CD4-positive, CD25-positive, alpha-beta regulatory T cell (primary cell): ENCODE measurements at places on chromosomes 4 and X.

GRCh38 chr4:23084559-23085248 is 392.0 kb downstream of the GBA3 start:
- no peaks in the 10 kb centered on the region for H3K27me3 ChIP-seq
- DNase-seq, result no peak
- no peak overlapping the region for H3K4me3 ChIP-seq
- H3K4me1 ChIP-seq, result no peaks in the 10 kb centered on the region

DNA sequence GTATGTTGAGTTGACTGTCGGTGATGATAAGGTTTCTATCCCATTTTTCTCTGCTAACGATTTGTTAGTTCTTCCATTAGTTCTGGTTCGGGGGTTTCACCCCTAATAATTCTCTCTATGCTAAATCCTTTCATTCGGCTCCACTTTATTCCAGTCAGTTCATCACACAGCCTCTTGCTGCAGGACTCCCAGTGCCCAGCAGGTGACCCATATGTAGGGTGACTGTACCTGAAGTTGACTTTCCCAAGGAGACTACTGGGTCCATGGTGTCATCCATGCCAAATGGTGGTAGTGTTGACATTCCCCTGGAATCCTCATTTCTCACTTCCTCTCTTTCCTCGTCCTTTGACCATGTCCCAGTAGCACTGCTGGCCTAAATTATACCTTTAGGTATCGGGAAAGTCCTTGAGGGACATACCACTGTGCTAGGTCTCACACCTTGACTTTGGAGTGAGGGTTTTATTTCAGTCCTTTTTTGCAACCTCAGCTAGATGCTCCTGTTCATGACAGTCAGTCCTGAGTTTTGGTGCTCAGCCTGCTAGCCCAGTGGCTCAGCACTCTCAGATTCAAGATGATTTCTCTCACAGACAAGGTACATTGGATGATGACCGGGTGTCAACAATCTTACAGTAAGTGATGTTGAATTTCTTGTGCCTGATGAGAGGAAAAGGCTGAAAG is 105.1 kb upstream of the ARHGAP24 start:
- H3K4me1 ChIP-seq, result no peaks in the 10 kb centered on the region
- no peak for DNase-seq
- no peaks in the 10 kb centered on the region for H3K36me3 ChIP-seq
- no peak overlapping the region for H3K27ac ChIP-seq

DNA sequence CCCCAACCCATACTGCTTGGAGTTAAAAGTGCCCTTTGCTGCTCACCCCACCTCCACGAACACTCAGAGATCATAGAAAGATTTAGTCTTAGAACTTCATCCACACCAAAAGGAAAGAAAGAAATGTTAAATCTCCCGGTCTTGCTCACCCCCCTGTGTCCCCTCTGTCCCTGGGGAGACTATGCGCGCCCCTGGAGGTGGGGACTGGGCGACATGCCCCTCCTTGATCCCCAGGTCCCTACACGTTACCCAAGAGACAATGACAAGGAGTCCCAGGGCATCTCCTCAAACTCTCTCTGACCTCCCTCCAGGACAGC is 620 bp downstream of the ITM2A start:
- H3K27me3 ChIP-seq, result no peaks in the 10 kb centered on the region
- peaks cover 9% of the 10 kb centered on the region for H3K36me3 ChIP-seq
- H3K27ac ChIP-seq, result peak overlapping the region; percentile 79
- peak overlapping the region; percentile 94 for H3K4me3 ChIP-seq
- DNase-seq, result no peak
- H3K4me1 ChIP-seq, result peaks cover 14% of the 10 kb centered on the region

- H3K27ac ChIP-seq, result no peak overlapping the region
- no peak for DNase-seq
- H3K4me1 ChIP-seq, result no peaks in the 10 kb centered on the region
- no peaks in the 10 kb centered on the region for H3K27me3 ChIP-seq
- H3K36me3 ChIP-seq, result no peaks in the 10 kb centered on the region
Observed at GRCh38 chrX:98357146-98357545, 1473.4 kb downstream of the RPA4 start.

- H3K36me3 ChIP-seq, result no peaks in the 10 kb centered on the region
- H3K27ac ChIP-seq, result no peak overlapping the region
- H3K4me3 ChIP-seq, result no peak overlapping the region
- no peaks in the 10 kb centered on the region for H3K27me3 ChIP-seq
- DNase-seq, result no peak
- no peaks in the 10 kb centered on the region for H3K4me1 ChIP-seq
Observed at GRCh38 chrX:66676990-66677389, 38.1 kb upstream of the EDA2R start.

GRCh38 chrX:149511081-149511480 is 6.0 kb upstream of the IDS start:
- no peaks in the 10 kb centered on the region for H3K36me3 ChIP-seq
- no peak for DNase-seq
- H3K4me3 ChIP-seq, result no peak overlapping the region

DNA sequence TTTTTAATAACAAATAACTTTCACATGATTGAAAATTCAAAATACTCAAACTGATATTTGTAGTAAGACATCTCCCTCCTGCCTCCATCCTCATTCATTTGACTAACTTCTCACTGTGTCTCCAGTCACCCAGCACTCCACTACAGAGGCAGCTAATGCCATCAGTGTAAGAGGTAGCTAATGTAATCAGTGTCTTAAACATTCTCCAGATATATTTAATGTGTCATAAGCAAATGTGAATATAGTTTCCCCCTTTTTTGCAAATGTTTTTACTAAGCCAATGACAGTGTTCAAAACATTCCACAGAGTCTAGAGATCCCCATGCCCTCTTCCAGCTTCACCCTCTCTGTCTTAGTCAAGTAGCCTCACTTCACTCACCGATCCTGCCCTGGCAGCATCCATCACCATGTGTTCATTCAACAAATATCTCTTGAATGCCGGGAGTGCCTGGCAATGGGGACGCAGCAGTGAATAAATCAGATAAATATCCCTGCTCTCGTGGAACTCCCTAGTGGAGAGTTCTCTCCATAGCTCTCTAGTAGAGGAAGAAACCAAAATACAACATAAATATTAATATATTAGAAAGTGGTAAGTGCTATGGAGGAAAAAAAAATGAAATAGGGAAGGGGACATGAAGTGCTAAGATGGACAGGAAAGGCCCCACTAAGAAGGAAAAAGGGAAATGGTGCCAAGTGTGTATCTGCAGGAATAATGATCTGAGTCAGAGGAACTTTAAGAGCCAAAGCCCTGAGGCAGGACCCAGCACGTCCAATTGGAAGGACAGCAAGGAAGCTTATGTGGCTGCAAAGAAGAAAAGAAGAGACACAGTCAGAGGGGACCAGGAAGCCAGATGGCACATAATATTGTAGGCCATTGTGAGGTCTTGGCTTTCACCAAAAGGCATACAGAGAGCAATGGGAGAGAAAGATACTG is 18.7 kb downstream of the SCFD2 start:
- H3K4me1 ChIP-seq, result no peaks in the 10 kb centered on the region
- no peak overlapping the region for H3K27ac ChIP-seq
- no peaks in the 10 kb centered on the region for H3K27me3 ChIP-seq
- peaks cover 5% of the 10 kb centered on the region for H3K36me3 ChIP-seq
- no peak overlapping the region for H3K4me3 ChIP-seq

DNA sequence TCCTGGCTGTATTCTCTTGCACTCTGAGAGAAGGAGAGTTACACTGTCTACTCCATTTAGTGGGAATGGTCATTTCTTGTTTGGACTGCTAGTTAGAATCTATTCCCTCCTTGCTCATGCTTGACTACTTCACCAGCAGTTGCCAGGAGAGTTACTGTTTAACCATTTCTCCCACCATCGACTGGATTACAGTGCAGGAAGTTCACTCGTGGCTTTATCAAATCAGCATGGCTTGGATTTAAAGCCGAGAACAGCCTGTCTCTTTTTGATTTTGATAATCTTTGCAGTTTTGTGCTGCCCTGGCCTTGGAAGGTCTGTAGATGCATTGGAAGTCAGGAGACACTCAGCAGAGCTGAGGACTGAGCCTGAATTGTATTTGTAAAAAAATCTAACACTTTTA is 3.2 kb downstream of the GBA3 start:
- H3K27me3 ChIP-seq, result no peaks in the 10 kb centered on the region
- H3K27ac ChIP-seq, result no peak overlapping the region
- no peak overlapping the region for H3K4me3 ChIP-seq
- H3K4me1 ChIP-seq, result no peaks in the 10 kb centered on the region

DNA sequence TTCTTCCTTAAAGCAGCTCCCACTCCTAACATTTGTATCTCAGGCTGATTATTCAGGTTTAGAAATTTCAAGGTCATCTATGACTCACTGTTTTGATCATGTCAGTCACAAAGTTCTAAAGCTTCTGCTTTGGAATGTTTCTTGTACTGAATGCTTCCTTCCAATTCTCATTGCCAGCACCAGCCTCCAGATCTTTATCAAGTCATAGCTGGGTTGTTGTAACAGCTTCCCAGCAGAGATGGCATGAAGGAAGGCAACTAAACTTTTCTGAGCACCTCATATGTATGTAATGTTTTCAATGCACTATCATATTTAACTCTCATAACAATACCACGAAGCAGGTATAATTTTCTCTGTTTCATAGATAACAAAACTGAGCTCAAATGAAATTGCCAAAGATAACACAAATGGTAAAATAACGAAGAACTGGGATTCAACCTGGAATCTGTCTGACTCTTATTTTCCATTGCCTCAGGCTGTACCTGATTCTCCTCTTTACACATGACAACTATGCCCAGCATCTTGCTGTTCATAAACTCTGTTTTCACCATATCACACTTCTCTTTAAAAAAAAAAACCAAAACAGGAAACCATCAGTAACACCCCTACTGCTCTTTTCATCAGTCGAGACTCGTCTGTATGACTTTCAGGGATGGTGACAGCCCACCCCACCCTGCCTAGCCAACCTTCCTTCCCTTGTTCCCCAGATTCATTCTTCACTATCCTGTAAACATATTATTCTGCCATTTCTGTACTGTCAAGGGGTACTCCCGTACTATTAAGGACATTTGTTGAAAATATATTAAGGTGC is 13.4 kb downstream of the TRPC3 start:
- peaks cover 17% of the 10 kb centered on the region for H3K27me3 ChIP-seq
- no peak overlapping the region for H3K4me3 ChIP-seq
- no peak for DNase-seq
- peaks cover 4% of the 10 kb centered on the region for H3K4me1 ChIP-seq
- H3K36me3 ChIP-seq, result no peaks in the 10 kb centered on the region

GRCh38 chr4:64495946-64496345 is 86.7 kb upstream of the TECRL start:
- H3K36me3 ChIP-seq, result no peaks in the 10 kb centered on the region
- no peak for DNase-seq
- H3K27me3 ChIP-seq, result no peaks in the 10 kb centered on the region

DNA sequence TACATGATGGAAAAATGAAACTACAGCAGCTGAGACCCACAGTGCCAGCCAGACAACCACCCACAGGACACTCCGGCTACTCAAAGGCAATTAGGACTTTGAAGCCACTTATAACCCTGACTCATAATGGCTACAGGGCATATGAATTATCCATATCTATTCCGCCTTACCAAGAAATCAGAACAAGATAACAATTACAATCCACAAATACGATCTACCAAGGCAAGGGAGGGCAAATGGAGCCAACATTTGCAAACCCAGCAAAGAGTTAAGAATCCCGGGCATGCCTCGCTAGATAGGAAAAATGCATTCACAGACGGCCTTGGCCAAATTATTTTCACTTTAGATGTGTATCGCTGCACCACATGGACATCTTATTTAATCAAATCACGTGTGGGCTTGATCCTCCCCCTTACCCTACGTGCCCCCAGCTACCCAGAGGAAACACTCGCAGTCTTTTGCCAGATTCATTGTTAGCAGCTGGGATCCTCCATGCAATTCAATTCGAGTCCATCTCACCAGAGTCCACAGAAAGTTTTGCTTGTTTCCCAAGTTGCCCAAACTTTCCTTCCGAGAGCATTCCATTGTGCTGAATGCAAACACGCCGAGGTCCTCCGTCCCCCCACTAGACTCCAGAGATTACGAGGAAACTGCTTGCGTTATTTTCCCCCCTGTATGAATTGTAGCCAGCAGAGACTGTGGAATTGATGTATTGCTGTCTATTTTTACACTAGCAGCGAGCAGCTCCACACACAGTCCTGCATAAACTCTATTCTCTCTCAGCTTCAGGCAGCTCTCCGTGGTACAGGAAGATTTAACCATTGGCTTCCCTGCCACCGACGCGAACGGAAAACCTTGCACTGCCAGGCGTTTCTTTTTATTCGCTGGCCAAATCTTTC is 1.2 kb downstream of the PPARGC1A start:
- H3K27me3 ChIP-seq, result no peaks in the 10 kb centered on the region
- no peak overlapping the region for H3K27ac ChIP-seq
- H3K4me1 ChIP-seq, result no peaks in the 10 kb centered on the region
- DNase-seq, result no peak

- H3K36me3 ChIP-seq, result peaks cover 6% of the 10 kb centered on the region
- H3K27ac ChIP-seq, result no peak overlapping the region
- DNase-seq, result no peak
Observed at GRCh38 chrX:16665089-16665488, 15.1 kb downstream of the S100G start.

DNA sequence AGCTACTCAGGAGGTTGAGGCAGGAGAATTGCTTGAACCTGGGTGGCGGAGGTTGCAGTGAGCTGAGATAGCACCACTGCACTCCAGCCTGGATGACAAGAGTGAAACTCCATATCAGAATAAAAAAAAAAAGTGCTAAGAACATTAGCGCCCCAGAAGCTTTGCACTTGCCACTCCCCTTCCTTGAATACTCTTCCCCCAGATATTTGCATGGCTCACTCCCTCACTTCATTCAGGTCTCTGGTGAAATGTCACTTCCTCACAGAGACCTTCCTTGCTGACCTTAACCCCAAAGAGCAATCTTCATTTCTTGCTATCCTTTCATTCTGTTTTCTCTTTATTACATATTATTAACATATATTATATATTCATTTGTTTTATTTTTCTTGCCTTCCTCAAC is 11.3 kb downstream of the CACNA1F start:
- H3K27me3 ChIP-seq, result no peaks in the 10 kb centered on the region
- no peak overlapping the region for H3K4me3 ChIP-seq
- DNase-seq, result no peak
- H3K36me3 ChIP-seq, result no peaks in the 10 kb centered on the region
- H3K4me1 ChIP-seq, result no peaks in the 10 kb centered on the region

- H3K4me3 ChIP-seq, result no peak overlapping the region
- no peak overlapping the region for H3K27ac ChIP-seq
- no peak for DNase-seq
- H3K4me1 ChIP-seq, result no peaks in the 10 kb centered on the region
Observed at GRCh38 chr4:152880263-152880662, 55.9 kb upstream of the FHDC1 start.

DNA sequence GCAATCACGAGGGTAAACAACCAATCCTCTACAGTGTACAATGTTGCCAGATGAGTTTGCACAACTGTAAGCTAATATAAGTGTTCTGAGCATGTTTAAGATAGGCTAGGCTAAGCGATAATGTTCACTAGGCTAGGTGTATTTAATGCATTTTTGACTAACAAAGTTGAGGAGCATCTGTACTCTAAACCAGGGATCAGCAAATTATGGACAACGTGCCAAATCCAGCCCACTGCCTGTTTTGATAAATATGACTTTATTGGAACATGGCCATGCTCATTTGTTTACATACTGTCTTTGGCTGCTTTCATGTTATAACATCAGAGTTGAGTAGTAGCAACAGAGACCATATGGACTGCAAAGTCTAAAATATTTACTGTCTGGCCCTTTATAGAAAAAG is 46.3 kb upstream of the ARHGEF6 start:
- H3K36me3 ChIP-seq, result no peaks in the 10 kb centered on the region
- DNase-seq, result no peak
- H3K27me3 ChIP-seq, result no peaks in the 10 kb centered on the region
